ENCODE measurements at places on chromosomes 13 and 19.

DNA sequence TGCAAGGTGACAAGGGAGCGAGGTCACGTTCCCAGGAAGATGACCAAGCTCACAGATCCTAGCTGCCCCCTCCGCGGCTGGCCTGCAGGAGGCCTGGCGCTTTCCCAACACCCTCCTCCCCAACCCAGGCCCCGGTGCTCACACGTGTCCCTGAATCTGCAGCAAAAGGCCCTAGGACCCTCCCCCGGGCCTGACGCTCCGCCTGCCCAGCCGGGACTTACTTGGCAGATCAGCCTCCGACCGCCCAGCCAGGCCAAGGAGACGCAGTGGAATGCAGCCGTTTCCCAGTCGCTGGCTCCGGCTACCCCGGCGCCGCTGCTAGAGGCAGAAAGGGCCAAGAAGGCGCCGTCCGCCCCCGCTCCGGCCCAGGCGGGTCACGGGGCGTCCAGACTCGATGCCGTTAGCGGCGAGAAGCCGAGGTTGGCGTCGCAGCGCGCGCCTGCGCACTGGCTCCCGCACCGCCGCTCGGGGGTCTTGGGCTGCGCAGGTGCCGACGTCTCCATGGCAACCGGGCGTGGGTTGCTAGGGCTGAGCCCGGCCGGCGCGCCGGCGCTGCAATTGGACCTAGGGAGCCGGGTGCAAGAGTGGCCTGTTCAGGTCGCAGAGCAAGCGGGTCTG is at the start of gene PNMA8A:
Gene PNMA8A, minus strand, starts transcription at position 448 of the 618 bp plus-strand sequence. CDS start 528 bp downstream, outside the sequence.
- H3K4me3 ChIP-seq: no peak within 1 kb of the TSS
- DNase-seq: no peak
- H3K4me1 ChIP-seq: peaks cover 12% of the 10 kb centered on the region
- H3K27me3 ChIP-seq: peaks cover 3% of the 10 kb centered on the region
- H3K27ac ChIP-seq: no peak within 1 kb of the TSS

DNA sequence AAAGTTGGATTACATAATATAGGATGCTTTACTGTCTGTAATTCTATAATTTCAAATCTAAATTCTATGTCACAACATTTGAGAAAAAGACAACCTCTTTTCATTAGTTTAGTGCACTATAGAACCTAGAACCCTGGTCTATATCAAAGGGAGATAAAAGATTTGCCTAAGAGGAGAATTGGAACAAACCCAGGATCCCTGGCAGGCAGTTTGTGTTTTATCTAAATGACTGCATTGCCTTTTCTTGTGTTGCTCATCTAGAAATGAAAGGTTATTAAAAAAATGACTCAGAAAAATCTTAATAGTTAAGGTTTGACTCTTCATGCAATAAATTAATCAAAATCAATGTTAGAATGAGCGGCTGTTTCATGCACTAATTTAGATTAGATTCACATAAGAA is 96.7 kb downstream of the PCDH9 start:
- H3K36me3 ChIP-seq: no peaks in the 10 kb centered on the region
- no peak overlapping the region for H3K4me3 ChIP-seq
- H3K27ac ChIP-seq: no peak overlapping the region
- no peak for DNase-seq

DNA sequence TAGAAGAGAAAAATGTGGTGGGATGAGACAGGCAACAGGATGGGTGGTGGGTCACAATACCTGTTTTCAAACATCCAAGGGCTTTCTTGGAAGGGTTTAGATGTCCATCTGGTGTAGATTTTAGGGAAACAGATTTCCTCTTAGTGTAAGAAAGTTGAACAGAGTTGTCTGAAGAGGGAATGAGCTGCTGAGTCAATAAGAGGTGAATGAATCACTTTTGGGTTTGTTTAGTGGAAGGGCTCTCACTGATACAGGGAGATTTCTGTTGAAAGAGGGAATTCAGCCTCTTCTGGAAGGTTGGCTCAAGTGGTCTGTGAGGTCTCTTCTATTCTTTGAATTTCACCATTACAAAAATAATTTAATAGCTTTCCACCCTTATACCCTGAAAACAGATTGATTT is 54.6 kb downstream of the LACC1 start:
- DNase-seq: no peak
- H3K4me3 ChIP-seq: no peak overlapping the region
- H3K27me3 ChIP-seq: no peaks in the 10 kb centered on the region
- H3K4me1 ChIP-seq: peaks cover 4% of the 10 kb centered on the region
- H3K27ac ChIP-seq: no peak overlapping the region

GRCh38 chr13:110628477-110628793 is 13.1 kb downstream of the NAXD start:
- no peak overlapping the region for H3K4me3 ChIP-seq
- H3K36me3 ChIP-seq: peaks cover 18% of the 10 kb centered on the region
- H3K4me1 ChIP-seq: no peaks in the 10 kb centered on the region
- H3K27me3 ChIP-seq: no peaks in the 10 kb centered on the region
- no peak overlapping the region for H3K27ac ChIP-seq

GRCh38 chr19:45601524-45602374 is at the start of gene GPR4:
TSS of gene GPR4 (minus strand) at chr19:45602212. CDS start at chr19:45591866, 10,346 bp downstream.
- H3K4me1 ChIP-seq: no peaks in the 10 kb centered on the region
- H3K27me3 ChIP-seq: peaks cover 4% of the 10 kb centered on the region
- no peak within 1 kb of the TSS for H3K4me3 ChIP-seq
- no peaks in the 10 kb centered on the region for H3K36me3 ChIP-seq
- H3K27ac ChIP-seq: no peak within 1 kb of the TSS

DNA sequence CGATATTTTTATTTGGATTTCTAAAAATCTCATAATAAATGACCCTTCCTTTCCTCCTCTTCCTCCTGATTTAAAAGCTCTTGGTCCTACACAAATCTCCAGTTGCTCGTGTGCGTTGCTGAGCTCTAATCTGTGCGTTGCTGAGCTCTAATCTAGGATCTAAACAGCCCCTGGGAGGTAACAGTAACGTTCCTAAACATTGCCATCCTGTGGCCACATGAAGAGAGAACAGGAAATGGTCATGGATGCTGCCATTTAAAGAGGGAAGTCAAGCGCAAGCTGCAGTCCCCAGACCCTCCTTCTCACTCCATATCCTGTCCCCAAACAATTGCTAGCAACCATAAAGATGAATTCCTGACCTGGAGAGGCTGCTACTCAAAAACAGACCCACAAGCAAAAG is 170.8 kb downstream of the NUFIP1 start:
- no peak overlapping the region for H3K4me3 ChIP-seq
- no peak for DNase-seq
- no peaks in the 10 kb centered on the region for H3K4me1 ChIP-seq

DNA sequence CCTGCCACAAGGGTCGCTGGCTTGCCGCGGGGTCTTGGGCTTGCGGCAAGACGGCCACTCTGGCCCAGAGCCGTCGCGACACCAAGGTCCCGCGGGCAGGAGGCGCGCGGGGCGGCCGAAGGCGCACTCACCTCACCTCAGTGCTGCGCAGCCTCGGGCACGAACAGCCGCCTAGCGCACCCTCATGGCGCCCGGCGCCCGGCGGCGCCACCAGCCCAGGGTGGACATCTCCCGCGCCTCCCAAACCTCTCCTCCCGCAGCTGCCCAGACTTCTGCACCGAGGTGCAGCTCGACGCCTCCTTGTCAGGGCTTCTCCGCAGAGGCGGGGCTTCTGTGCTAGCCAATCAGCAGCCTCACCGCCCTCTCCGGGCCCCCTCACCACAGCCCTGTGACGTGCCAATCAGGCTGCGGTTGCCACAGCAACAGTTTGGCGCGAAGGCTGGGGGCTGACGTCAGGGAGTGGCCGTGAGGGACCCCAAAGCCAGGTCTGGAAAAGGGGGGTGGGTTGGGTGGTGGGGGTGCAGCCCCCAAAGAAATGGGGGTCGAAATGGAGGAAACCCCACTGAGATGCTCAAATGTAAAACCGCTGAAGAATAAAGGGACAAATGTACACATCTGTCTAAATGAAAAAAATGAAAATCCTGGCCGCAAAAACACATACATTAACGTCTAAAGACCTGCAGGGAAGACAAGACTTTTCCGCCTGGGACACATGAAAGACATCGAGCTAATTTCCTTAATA is at the start of the genes PEG3 and ZIM2:
Gene PEG3, minus strand, starts transcription at position 276 of the 742 bp plus-strand sequence. CDS start 16,071 bp downstream, outside the sequence.
Gene ZIM2, minus strand, starts transcription at position 276 of the 742 bp plus-strand sequence. CDS start 16,449 bp downstream, outside the sequence.
- no peaks in the 10 kb centered on the region for H3K27me3 ChIP-seq
- H3K4me1 ChIP-seq: no peaks in the 10 kb centered on the region
- H3K4me3 ChIP-seq: no peak within 1 kb of the TSS
- no peak within 1 kb of the TSS for H3K27ac ChIP-seq
- no peak for DNase-seq

DNA sequence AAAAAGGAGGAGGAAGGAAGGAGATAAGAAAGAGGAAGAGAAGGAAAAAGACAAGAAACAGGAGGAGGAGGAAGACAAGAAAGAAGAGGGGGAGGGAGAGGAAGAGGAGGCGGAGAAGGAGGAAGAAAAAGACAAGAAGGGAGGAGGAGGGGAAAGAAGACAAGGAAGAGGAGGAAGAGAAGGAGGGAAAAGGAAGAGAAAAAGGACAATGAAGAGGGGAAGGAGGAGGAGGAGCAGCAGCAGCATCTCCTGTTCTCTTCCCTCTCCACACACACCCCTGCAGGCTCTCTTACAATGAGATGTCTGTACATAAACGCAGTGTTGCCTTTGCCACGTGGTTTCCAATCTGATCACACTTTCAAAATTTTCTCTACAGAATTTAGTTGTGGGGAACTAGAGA is 66.6 kb downstream of the RUBCNL start:
- H3K36me3 ChIP-seq: no peaks in the 10 kb centered on the region
- no peaks in the 10 kb centered on the region for H3K27me3 ChIP-seq
- no peaks in the 10 kb centered on the region for H3K4me1 ChIP-seq
- no peak overlapping the region for H3K27ac ChIP-seq
- no peak overlapping the region for H3K4me3 ChIP-seq
- DNase-seq: no peak

GRCh38 chr13:54394908-54395307 is 1366.3 kb downstream of the OLFM4 start:
- no peaks in the 10 kb centered on the region for H3K36me3 ChIP-seq
- H3K27ac ChIP-seq: no peak overlapping the region
- no peak overlapping the region for H3K4me3 ChIP-seq
- DNase-seq: no peak

- DNase-seq: no peak
- H3K36me3 ChIP-seq: no peaks in the 10 kb centered on the region
These were observed 46.3 kb upstream of the DCT start for GRCh38 chr13:94525781-94526180.

- no peaks in the 10 kb centered on the region for H3K27me3 ChIP-seq
- H3K4me1 ChIP-seq: no peaks in the 10 kb centered on the region
- no peak for DNase-seq
- no peak overlapping the region for H3K27ac ChIP-seq
- no peaks in the 10 kb centered on the region for H3K36me3 ChIP-seq
These were observed 23.1 kb upstream of the CDC16 start for GRCh38 chr13:114211446-114212157.

DNA sequence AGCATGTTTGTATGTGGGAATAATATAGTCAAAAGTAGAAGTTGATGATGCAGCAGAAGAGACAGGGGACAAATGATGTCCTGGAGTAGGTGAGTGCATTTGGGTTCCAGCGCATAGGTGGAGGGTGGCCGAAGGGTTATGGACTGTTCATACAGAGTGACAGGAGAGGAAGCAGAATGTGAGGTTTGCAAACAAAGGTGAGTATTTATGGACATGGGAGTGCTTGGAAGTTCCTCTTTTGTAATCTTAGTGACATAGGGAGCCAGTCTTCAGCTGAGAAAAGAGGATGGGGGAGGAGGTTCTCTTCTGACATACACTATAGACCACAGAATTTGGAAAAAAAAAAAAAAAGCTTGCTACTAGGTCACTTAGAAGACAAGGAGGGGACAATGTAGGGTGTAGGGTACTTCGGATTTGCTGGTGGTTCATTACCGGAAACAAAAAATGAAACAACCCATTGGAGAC is 331.6 kb downstream of the DLEU7 start:
- peaks cover 22% of the 10 kb centered on the region for H3K4me1 ChIP-seq
- no peaks in the 10 kb centered on the region for H3K27me3 ChIP-seq
- DNase-seq: peak; percentile 12
- H3K4me3 ChIP-seq: peak overlapping the region; percentile 53
- no peaks in the 10 kb centered on the region for H3K36me3 ChIP-seq
- H3K27ac ChIP-seq: peak overlapping the region; percentile 72

DNA sequence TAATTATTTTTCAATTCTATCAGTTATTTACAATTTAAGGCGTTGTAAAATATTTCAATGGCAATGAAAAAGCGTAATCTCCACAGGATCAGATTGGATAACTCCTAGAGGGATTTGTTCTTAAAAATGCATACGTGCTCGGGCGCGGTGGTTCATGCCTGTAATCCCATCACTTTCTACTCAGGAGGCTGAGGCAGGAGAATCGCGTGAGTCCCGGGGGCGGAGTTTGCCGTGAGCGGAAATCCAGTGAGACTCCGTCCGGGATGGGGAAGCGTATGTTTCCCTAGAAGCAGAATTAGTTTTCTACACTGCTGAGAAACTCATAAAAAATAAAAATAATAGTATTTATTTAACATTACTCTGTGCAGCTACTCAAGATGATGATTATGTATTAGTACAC is 917.8 kb upstream of the PCDH20 start:
- DNase-seq: no peak
- no peaks in the 10 kb centered on the region for H3K36me3 ChIP-seq
- H3K27me3 ChIP-seq: no peaks in the 10 kb centered on the region
- no peak overlapping the region for H3K4me3 ChIP-seq
- H3K27ac ChIP-seq: no peak overlapping the region

DNA sequence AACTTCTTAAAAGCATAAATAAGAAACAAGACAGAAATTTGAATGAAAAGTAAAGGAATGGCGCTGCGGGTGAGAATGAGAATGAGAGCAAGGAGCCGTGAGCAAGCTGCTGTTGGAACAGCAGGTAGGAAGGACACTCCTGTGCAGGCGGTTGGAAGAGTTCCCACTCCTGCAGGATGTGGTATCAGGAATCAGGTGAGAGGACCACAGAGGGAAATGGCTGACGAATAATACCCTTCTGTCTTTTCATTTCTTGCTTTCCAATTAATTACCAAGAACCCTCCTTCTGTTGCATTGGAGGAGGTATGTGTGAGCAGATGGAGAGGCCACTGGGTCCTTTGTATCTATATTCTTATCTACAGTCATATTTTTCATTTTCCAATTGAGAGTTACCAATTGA is 1504.2 kb downstream of the EFNB2 start:
- no peak for DNase-seq
- H3K27me3 ChIP-seq: no peaks in the 10 kb centered on the region
- H3K27ac ChIP-seq: no peak overlapping the region
- H3K4me3 ChIP-seq: no peak overlapping the region
- H3K36me3 ChIP-seq: no peaks in the 10 kb centered on the region

DNA sequence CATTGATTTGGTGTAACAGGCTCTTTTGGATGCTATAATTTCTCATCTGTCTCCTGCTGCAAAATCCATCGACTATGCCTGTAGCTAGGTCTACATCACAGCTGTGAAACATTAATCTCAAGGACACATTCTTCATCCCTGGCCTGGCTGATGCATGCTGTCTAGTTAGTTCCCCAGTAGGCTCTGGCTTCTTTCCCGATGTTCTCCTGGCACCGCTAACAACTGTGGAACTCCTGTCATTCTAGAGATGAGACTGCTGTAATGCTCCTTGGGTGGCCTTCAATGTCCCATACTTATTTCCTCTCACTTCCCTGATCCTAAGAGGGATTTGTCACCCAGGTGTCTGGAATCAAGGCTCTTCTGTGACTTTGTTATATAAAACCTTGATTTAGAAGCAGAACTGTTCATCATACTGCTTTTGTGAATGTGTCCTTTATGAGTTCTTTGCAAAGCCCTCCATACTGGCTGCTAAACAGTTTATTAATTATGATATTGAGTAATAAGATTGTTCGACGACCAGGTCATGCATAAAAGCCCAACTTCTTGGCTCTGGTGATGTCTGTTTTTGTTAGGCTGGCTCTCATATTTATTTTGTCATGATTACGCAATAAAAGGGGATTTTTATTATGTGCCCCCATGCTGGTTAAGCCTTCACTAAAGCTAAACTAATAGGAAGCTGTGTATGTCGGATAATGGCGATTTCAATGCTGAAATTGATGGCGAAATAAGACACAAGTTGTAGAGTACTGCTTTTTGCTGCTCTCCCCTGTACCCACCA is 227.5 kb downstream of the DCT start:
- H3K4me3 ChIP-seq: no peak overlapping the region
- H3K27me3 ChIP-seq: no peaks in the 10 kb centered on the region
- H3K36me3 ChIP-seq: no peaks in the 10 kb centered on the region
- no peak for DNase-seq
